ENCODE measurements at places on chromosomes 2 and 18.

DNA sequence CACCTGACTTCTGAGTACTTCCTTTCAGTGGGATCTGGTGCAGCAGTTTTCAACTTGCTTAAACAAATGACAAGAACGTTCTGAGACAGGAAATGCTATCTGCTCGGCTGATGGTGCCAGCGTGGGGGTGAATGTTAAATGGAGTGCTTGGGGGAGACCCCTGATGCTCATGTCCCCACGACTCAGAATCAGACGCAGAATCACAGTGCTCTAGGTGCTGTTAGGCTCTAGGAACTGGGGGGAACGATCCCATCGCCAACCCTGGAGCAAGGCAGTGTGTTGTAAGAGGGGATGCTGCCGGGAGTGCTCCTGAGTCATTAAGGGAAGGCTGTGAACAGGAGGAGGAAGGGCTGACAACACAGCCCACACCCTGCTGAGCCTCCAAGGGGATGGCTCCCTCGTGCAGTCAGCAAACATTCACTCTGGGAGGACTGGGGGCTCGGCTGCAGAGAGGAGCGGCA is 34.1 kb upstream of the KCNF1 start:
- DNase-seq, result no peak

- DNase-seq, result no peak
Observed at GRCh38 chr2:185145316-185146121, 547.2 kb downstream of the ZNF804A start.

DNA sequence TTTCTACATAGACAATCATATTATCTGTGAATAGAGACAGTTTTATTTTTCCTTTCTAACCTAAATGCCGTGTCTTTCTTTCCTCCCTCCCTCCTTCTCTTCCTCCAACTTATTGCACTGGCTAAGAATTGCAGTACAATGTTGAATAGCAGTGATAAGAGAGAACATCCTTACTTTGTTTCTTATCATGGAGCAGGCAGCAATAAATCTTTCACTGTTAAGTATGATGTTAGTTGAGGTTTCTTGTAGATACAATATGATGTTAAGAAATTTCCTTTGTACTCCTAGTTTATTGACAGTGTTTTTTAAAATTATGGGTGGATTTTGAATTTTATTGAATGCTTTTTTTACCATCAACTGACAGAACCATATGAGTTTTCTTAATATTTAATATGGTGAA is 6.0 kb downstream of the LYPD6B start:
- no peak for DNase-seq

- no peak for DNase-seq
Observed at GRCh38 chr2:58594175-58594574, 353.1 kb upstream of the FANCL start.

GRCh38 chr2:95307036-95307435 is 9.9 kb downstream of the KCNIP3 start:
- no peak for DNase-seq

DNA sequence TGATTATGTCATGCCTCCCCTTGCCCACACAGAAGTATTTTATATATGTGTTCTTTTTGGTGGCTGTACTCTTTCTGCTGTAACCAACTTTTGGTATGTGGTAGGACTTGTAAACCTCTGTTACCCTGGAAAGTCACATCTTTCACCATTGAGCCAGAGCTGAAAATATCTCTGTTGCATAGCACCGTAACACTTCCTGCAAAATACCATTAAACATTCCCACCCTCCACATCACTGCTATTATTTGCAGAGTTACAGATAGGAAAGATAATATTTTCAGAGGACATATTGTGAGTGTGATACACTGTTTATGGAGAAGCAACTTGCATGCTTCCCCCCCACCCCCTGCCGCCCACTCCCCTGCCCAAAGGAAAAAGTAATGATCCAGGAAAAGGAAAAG is 44.8 kb downstream of the CAB39 start:
- no peak for DNase-seq

DNA sequence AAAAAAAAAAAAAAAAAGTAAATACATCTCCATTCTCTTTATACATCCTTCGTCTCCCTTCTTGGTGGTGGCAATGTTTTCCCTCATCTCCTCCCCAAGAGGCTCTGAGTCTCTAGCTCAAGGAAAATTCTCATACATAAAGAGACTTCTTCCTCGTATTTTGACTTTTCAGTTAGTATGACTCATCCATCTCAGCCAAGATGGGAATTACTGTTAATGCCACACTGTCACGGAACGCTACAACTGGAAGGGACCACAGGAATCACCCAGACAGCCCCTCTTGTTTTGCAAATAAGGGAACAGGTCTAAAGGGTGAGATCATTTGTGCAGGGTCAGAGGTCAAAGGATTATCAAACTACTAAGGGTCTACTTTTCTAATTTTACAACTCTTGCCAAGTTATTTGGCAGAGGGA is 19.5 kb downstream of the NFE2L2 start:
- DNase-seq, result peak; percentile 48

DNA sequence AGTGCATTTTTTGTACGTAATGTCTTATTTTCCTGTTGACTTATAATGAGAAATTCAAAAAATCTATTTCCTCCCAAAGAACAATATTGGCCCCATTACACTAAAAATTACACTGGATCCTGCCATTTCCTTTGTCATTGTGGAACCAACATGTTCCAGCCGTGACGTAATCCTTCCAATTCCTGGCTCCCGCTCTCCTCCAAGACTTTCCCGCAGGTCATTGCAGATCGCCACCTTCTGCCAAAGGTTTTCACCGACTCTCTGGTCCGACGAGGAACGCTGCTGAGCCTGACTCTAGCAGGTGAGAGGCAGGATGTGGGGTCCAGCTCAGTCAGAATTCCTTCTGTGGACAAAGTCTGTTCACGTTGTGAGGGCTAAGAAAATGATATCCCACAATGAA is 38.0 kb downstream of the PTGR3 start:
- DNase-seq, result no peak

DNA sequence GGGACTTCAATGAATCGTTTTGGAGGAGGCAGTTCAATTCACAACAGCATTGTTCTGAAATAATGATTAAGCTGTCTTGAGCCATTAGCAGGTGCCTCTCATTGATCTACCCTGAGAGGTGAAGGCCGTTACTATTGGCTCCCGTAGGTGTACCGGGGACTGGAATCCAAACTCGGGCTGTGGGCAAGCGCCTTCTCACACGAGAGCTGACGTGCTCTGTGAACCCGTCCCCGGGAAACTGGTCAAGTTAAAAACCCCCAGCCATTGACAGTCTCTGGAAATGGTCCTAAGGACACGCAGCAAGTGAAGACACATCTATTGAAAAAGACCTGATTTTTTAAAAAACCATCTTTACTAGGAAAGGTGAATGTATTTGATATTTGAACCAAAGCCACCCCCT is 8.1 kb upstream of the NFATC1 start:
- no peak for DNase-seq

GRCh38 chr2:1546023-1546591 is 132.8 kb downstream of the TPO start:
- DNase-seq, result no peak

DNA sequence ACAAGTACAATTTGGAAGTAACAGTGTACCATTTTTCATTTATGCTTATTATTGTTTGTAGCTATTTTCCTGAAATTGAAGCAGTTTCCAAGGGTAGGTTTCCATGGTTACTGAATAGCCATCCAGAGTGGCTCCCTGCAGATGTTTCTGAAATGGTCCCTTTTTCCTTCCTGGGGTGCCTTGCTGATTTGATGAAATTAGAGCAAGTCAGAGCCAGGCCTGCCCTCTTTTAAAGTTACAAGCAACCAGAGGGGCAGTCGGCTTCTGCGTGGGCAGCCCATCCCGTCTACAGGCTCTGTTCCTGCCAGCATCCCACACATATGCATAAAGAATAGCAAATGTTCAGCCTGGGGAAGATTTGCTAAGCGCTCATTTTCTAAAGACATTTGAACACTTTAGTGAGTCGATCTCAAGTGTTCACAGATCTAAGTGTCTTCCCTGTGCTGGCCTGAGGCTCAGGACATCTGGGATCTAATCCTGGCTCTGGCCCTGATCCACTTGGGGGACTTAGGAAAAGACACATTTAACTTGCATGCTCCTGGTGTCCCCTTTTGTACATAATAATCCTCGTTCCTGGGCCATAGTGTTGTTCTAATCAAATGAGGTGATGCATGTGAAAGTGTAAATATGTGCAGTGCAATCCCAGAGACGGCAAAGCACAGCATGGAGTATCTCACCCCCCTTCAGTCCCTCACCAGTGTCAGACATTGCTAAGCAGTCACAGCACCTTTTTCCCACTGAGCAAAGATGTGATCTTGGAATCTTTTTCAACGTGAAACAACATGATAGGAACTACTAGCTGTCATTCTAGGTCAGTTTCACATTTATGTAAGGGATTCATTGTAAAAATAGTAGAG is 92.2 kb downstream of the STPG4 start:
- DNase-seq, result no peak

GRCh38 chr2:5748946-5749345 is 56.8 kb downstream of the SOX11 start:
- no peak for DNase-seq

DNA sequence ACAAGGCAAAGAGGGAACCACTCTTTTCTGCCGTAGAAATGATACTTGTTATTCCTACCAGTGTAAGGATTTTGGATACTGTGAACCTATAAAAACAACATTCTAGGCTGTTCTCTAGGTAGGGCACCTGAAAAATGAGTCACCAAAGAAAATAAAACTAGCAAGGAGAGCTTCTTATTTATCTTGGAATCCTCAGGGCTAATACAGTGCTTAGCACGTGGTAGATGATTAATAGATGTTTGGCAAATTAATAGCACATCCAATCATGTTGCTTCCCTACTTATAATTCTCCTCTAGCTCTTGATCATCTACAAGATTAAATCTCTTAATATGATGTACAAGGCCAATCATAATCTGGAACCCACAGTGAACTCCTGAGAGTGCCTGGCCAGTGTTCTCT is 73.1 kb downstream of the AAK1 start:
- DNase-seq, result no peak

DNA sequence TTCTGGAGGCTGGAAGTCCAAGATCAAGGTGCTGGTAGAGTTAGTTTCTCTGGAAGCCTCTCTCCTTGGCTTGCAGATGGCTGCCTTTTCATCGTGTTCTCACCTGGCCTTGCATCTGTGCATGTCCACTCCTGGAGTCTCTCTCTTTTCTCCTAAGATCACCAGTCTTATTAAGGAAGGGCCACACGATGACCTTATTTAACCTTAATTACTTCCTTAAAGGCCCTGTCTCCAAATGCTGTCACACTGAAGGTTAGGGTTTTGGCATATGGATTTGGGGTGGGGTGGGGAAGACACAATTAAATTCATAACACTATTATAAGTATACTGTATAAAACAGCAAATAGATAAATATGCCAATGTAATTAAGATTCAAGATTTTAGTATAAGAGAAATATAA is 402.4 kb upstream of the HS6ST1 start:
- no peak for DNase-seq

- no peak for DNase-seq
Observed at GRCh38 chr2:228838819-228839218, 432.3 kb downstream of the PID1 start.

- no peak for DNase-seq
Observed at GRCh38 chr18:62245699-62246098, 58.6 kb downstream of the RELCH start.

DNA sequence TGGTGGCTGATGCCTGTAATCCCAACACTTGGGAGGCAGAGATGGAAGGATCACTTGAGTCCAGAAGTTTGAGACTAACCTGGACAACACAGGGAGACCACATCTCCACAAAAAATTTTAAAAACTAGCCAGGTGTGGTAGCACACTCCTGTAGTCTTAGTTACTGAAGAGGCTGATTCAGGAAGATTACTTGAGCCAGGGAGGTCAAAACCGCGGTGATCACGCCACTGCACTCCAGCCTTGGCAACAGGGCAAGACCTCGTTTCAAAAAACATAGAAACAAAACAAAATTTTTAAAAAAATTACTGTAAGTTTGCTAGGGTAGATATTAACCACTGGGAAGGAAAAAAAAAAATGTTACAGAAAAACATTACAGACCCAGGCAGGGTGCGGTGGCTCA is 5.8 kb downstream of the ATL2 start:
- no peak for DNase-seq

GRCh38 chr2:77519888-77520506 is 2.2 kb downstream of the LRRTM4 start:
- DNase-seq, result no peak

GRCh38 chr18:13834496-13835015 is 10.6 kb downstream of the MC5R start:
- DNase-seq, result no peak

DNA sequence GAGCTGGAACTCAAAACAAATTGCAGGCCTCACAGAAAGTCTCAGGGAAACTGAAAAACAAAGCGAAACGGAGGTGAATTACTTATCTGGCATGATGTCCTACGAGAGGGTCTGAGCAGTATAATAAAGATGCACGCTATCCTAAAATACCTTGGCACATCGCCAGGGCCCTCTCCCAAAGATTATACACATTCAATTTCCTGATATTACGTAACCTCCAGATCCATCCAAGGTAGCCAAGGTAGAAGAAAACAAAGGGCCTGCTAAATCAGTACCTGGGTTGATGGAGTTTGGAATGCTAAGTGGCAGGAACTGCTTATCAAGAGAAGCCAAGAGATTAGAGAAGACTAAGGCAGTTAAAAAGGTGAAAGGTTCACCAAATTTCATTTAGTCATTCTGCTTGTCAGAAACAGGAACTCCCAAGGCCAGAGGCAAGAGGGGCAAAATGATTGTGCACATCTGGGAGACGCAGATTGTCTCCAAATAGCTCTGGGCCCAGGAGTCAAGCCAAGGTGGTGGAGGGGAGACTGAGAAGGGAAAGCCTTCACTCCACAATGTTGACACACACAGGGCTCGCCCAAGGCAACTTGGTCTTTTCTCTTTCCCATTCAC is 236.8 kb upstream of the ATP5MC3 start:
- DNase-seq, result no peak

- DNase-seq, result no peak
Observed at GRCh38 chr2:9967053-9967775, 15.7 kb downstream of the GRHL1 start.

DNA sequence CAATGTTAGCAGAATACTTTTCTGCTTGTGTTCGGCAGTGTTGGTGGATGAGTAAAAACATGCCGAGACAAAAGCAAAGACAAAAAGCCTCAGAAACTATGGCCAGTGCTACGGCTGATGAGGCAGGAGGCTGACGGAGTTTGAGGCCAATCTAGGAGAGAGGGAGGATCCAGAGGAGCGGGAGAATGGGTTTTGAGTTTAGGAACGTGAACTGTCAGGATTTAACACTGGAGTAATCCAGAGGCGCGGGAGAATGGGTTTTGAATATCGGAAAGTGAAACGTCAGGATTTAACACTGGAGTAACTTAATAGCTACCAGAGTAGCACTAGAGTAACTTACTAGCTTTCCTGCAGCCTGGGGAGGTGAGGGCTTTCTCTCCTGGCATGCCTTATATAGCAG is 37.4 kb downstream of the LYPD6B start:
- no peak for DNase-seq

- no peak for DNase-seq
Observed at GRCh38 chr2:77328134-77328931, 193.8 kb downstream of the LRRTM4 start.
